ENCODE measurements at places on chromosomes 12 and 14.

DNA sequence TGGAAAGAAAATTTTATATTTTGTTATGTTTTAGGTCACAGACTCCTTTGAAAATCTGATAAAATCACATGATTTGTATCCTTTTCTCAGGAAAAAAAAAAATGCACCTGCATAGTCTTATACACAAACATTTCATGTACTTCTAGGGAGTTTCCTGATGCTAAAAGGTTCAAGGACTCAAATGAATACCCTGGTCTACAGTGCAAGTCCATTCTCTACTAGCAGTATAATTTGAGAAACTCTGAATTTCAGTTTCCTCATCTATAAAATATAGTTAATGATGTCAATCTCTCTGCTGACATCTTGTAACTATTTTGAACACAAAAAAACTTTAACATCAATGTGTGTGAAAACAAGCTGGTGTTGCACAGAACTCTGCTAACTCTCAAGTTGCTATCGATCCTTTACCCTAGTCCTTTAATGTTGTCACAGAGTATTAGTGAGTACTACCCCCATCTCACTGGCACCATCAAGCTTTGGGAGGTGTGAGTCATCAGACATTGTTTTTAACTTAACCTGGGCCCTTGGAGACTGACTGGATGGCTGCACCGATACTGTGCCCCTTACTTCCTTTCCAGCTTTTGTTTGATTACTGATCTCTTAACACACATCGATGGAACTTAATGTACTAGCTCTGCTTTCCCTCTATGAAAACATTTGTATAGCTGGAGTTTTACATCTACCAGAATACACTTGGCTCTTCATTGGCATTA is 251.9 kb upstream of the SOX5 start:
- no peak for DNase-seq

DNA sequence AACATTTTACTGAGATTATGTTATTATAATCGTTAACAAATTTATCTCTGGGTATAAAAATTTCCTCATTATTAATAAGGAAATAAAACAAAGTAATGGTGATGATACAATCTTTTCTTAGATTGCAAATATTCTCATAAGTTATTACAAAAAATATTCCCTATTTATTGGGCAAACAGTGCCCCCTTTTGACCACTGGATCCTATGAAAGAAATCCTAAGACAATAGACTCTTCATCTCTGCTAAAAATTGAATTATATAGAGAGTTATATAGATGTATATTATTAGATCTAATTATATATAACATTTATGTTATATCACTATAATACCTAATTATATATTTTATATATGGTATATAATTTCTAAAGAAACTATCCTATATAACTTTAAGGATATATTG is 94.2 kb upstream of the FGD4 start:
- no peak for DNase-seq

- no peak for DNase-seq
Measured at GRCh38 chr12:62003226-62003625, 257.0 kb upstream of the USP15 start.

GRCh38 chr12:31318657-31319269 is 7.2 kb downstream of the SINHCAF start:
- DNase-seq = no peak

DNA sequence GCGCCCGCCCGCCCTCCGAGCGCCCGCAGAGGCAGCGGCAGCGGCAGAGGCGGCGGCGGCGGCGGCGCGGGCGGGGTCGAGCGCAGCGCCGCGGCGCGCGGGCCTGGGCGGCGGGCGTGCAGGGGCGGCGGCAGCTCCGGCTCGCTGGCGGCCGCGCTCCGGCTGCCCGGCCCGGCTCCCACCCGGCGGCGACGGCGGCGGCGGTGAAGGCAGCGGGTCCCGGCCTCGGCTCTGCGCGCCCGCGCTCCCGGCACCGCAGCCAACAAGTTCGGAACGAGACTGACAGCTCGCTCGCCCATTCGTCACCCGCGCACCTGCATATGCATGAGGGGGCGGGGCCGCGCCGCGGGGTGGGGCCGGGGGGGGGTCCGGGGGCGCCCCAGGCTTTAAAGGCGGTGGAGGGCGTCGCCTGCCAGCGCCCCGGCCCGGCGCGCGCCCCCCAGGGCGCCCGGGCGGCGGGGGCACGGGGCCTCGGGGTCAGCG is at the start of gene JAG2:
TSS of gene JAG2 (minus strand) at position 281 of the 483 bp plus-strand sequence. CDS start 356 bp downstream, outside the sequence.
- DNase-seq = no peak

DNA sequence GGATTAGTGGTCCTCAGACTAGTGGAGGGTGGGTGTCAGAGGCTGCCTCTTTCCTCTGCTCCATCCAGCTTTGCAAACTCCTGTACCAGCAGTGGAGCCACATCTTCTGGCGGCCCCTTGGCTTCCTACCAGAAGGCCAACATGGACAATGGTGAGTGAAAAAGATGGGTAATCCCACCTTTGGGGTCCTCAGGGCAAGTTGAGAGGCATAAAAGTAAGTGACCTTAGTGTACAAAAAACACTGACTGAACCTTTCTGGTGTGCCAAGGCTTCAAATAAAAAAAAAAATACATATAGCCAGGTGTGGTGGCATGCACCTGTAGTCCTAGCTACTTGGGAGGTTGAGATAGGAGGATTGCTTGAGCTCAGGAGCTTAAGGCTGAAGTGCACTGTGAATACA is 9.2 kb upstream of the PIP4K2C start:
- DNase-seq = no peak

DNA sequence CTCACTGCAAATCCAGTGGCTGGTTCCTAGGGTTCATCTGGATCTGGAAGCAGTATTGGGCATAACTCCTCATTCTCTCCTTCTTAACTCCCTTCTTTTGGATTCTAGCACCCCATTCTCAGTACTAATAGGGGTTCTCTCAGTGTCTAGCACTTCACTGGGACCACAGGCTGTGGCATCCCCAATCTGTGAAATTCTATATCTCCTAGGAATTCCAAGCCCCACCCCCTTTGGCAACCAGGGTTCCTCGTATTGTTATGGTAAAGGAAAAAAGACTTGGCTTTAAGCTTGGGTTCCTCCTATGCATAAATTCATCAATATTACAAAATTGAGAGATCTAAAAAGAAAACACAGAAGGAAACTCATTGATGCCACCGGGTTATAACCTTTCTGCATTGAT is 45.0 kb upstream of the FBXO21 start:
- DNase-seq = no peak

GRCh38 chr12:86006727-86007126 is 132.6 kb downstream of the NTS start:
- DNase-seq = no peak

All from NCI-H524 treated with DMSO at 0.1 percent for 48 hours (cell line).